ENCODE measurements at places on chromosomes 4 and X. TPM values are rescaled to one million over a fixed set of nuclear protein-coding genes. Genes with fewer than 3 reads are reported as not detected.

The POF1B gene
- total RNA-seq, result not detected

The MAP7D2 gene
- 7.6 TPM for total RNA-seq

- no peak for DNase-seq
Measured at GRCh38 chr4:13797061-13797460, 169.5 kb upstream of the BOD1L1 start.

The HHIP gene
- total RNA-seq, result 0.31 TPM

The CEP135 gene
- 42.0 TPM for total RNA-seq

The NLGN4X gene
- total RNA-seq, result 56.1 TPM

The SORBS2 gene
- 66.8 TPM for total RNA-seq

DNA sequence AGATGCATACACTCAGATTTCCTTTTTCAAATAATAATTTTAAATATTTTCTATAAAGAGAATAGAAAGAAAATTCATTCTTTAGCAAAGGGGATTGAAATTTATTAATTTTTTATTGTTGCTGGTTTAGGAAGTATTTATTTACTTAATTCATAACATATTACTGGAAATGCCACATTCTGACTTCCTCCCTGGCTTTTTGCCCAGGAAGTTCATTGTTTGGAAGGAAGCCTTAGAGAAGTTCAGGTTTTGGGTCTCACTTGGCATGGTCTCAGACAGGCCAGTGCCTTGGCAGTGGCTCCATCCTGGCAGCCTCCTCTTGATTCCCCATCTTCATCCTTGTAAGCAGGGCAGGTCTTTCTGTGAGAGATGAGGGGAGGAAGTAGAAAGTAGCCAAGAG lies 50.5 kb downstream of the IL15 start:
- no peak for DNase-seq

GRCh38 chr4:86261636-86262035 lies 98.2 kb downstream of the MAPK10 start:
- DNase-seq, result no peak

DNA sequence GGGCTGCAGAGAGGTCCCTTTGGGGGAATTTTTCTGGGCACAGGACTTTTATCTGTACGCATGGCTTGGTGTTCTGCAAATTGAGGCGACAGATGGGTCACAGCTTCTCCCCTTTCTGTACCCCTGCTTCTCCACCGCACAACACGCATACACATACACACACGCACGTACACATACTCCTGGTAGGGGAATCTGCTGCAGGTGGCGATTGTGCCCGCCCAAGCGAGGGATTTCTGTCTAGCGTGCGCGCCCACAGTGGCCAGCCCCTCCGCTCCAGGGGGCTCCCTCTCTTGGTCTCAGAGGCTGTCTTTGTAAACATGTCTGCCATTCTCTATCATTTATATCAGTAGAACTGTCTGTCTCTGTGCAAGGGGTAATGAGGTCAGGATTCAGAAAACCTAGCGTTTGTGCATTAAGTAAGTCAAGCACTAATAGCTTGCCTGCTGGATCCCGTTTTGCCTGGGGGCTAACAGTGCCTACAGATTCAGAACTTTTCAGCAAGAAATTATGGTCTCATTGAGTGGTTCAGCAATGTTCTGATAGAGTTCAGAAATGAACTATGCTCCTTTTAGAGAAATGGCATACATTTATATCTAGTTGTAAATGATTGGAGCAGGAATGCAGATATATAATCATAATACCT lies 2.2 kb downstream of the GRID2 start:
- DNase-seq, result peak; percentile 54
